ENCODE measurements at places on chromosomes 2 and 18.

DNA sequence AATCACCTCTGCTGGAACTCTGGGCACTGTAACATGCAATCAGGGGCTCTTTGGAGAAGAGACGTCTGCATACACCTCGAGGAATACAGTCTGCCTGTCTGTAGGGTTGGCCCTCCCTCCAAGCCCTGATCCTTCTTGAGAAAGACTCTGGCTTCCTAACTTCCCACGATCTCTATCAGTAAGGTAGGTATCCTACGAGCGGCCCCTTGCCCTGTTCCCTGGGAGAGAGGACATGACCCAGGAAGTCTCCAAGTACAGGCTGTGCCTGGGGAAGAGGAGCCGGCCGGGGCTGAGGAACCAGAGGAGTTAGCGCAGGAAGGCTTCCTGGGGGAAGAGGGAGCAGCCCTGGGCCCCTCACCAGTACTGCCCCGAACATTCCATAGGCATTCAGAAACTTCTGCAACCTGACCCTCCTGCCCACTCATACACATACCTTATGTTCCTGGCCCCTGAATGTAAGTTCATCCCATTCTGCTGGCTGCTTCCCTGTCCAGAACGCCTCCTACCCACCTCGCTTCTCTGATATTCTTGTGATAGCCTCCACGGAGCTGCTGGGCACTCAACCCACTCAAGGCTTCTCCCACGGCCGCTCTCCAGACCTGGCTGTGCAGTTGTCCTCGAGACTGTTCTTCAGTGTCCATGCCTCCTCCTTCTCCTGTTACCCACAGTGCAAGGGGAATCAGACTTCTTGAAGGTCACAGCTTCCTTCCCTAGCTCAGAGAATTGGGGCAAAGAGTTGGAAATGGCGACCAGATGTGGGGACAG lies 116.1 kb downstream of the CYP26B1 start:
- DNase-seq, result no peak

DNA sequence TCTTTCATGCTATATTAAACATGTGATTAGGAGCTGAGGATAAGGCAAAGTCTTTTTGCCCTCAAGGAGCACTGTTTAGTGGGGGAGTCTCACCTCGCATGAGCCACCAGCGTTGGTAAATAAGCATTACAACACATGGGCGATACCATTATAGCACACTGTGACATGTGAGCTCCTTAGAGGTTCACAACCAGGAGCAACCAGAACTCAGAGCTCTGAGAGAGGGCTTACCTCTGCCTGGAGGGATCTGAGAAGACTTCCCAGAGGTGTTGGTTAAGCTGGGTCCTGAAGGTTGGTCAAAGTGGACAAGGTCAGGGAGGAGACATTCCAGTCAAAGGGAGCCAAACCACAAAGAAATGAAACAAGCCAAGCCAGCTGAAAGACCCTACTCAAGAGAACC lies 158.8 kb downstream of the ESCO1 start:
- DNase-seq, result no peak

GRCh38 chr18:49021433-49022129 lies 70.8 kb upstream of the SMAD7 start:
- DNase-seq, result no peak

GRCh38 chr2:236082061-236082460 lies 86.1 kb downstream of the GBX2 start:
- no peak for DNase-seq

DNA sequence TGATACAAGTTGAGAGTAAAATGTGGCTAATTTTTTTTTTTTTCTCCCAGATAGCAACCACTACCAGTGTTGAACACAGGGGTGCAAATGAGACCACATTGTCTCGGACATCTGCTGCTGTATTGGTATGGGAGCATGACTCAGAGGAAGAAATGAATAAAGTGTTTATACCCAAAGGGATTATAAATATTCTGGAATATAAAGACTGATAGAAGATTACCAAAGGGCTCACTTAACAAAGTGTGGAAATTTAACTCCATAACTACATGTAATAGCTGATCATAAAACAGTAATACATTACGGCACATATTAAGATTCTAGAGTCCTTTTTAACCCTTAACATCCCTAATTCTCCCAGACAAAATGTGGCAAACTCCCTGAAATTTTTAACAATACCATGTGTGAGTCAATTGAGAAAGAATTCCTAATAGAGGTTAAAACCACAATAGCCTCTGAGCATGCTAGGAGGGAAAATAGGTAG lies 1023.0 kb upstream of the ACVR2A start:
- DNase-seq, result no peak

DNA sequence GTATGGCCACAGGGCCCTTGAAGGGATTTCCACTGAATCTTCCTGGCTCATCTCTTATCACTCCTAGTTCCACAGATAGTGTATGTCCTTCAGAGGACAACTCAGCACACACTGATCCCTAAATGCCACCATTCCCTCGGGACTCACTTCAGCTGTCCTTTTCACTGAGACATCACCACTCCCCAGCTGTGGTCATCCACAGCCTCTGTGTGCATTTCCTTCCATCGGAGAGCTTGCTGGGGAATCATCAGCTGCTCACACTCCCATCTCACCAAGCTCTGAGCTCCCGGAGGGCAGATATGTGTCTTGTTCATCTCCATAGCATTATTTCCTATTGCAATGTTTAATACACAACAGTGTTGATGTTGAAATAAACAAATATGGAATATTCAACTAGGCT lies 759.5 kb downstream of the RNF144A start:
- DNase-seq, result no peak

DNA sequence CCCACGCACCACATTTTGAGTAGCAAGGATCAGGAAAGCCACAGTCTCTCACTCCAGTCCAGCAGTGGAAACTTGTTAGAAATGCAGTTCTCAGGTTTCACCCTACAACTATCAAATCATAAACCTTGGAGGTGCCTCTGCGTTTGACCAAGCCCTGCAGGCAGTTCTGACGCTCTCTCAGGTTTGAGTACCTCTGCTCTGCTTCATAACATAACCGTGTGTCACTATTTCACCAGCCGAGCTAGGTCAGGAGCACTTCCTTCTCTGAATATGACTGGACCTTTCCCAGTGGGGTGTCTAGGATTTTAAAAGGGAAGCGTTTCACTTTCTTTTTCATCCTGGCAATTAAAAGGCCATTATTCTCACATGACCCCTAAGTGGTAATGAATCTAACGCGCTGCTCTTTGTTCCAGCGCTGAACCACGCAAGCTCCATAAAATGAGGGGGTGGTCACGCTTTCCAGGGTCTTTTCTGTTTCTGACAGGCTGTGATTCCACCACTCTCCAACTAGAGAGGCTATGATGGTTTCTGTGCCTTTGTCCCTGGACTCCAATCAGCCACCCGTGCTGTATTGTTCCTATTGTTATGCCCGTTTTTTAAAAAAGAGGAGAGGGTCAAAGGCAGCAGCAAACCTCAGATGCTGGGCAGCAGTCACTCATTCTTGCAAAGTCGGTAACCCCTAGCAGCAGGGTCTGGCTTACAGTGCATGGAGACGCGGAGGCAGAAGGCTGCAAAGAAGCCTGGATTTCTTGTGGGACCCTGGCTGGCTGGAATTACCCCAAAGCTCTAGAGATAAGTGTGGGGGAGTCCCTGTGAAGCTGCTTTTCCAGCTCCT lies 75.2 kb upstream of the CTNNA2 start:
- DNase-seq, result no peak

GRCh38 chr18:41119031-41119430 lies 836.0 kb upstream of the PIK3C3 start:
- DNase-seq, result no peak

GRCh38 chr2:136116151-136116812 lies 1.7 kb downstream of the CXCR4 start:
- no peak for DNase-seq

DNA sequence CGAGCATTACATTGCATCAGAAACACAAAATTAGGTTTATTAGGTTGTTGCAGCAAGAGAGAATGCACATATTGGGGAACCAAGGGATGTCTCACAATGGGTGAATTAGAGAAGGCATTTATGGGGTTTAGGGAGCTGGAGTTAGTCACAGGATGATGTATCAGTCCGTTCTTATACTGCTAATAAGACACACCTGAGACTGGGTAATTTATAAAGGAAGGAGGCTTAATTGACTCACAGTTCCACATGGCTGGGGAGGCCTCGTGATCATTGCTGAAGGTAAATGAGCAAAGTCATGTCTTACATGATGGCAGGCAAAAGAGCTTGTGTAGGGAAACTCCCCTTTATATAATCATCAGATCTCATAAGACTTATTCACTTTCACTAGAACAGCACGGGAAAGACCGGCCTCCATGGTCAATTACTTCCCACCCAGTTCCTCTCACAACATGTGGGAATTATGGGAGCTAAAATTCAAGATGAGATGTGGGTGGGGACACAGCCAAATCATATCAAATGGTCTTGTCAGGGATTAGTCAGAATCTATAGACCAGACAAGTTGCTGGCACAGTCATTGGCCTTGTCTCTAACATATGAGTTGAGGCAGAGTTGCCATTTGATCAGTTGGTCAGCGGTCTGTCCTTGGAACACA lies 61.9 kb upstream of the RBMS1 start:
- DNase-seq, result no peak

DNA sequence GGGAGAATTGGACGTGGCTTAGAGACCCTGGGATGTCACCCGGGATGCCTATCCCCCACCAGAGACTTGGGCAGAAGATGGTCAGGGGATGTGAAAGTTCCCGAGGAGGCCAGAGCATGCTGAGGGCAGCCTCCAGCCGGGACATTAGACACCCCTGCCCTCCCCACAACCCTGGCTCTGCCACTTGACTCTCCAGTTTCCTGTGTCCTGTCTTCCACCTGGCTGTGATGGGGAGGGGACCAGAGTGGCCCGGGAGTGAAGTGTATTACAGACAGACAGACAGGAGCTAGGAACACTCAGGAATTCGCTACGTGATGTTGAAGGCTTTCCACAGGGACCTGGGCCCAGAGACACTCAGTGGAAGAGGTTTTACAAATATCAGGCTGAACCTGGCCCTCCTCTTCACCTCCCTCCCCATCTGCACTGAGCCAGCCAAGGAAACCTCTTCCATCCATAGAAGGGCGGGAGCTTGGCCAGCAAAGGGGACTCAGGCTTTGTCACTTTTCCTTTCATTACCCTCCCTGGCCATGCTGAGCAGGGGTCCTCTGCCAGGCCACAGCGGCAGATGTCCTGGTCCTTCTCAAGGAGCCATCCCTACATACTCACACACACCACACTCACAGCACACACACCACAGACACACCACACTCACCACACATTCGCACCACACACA lies 60.7 kb downstream of the SDC1 start:
- no peak for DNase-seq

GRCh38 chr2:140918426-140918825 lies 1212.4 kb downstream of the LRP1B start:
- no peak for DNase-seq

DNA sequence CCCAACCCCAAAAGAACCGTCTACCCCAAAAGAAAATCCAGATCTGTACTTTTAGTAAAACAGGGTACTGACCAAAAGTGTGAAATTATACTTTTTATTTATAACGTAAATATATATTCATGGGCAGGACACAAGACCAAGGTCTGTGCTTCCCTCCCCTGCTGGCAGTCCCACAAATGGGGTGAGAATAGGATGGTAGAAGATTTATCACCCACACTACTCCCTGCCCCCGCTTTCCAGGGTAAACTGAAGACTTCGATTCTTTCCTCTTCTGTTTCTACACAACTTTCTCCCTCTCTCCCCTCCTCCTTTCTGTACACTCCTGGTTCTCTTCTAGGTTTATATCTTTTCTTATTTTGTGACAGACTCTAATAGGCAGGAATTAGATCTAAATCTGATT lies 79.7 kb downstream of the MDH1 start:
- DNase-seq, result no peak

DNA sequence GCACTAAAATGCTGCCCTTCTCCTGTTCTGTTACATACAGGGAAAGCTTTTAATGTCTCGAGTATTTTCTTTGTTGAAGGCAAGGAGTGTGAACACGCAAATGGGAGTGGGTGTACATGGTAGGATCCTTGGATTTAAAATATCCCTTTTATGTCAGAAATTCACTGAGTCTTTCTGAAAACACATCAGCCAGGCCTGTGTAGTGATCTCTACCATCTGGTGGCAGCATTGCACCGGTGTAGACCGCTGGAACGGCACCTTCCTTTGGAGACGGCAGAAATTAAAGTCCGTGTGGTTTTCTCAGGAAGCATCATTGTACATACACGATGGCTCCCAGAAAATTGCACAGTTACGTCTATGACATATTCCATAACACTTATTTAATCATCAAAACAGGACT lies 515.8 kb downstream of the GALR1 start:
- DNase-seq, result no peak

GRCh38 chr2:224937887-224938286 lies 104.4 kb downstream of the DOCK10 start:
- no peak for DNase-seq

- no peak for DNase-seq
These were observed 54.7 kb downstream of the ATIC start for GRCh38 chr2:215366440-215367032.

DNA sequence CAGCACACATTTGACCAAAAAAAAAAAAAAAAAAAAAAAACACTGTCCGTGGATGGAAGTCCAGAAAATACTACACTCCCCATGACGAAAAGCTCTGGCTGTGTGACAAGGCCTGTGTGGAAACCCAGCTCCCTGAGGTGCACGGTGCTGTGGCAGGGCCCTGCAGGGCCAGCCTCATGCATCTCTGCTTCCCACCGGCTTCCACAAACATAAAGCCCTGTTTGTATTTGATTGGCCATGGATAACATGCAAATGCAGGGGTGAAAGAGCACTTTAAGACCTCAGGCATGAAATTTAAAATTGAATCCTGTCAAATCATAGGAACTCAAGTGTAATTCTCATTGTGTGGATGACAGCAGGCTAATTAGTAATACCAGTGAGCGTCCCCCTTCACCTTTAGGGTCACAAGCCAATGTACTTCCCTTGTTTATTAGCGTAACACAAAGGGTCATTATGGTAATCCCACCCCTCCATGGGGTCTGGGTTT lies 757.2 kb downstream of the GALR1 start:
- DNase-seq, result no peak

- no peak for DNase-seq
These were observed 563.4 kb downstream of the LRRTM4 start for GRCh38 chr2:76958749-76959148.

- DNase-seq, result no peak
These were observed 34.9 kb downstream of the KCNIP3 start for GRCh38 chr2:95332036-95332435.

- DNase-seq, result no peak
These were observed 779 bp downstream of the MALL start for GRCh38 chr2:110114831-110115255.

DNA sequence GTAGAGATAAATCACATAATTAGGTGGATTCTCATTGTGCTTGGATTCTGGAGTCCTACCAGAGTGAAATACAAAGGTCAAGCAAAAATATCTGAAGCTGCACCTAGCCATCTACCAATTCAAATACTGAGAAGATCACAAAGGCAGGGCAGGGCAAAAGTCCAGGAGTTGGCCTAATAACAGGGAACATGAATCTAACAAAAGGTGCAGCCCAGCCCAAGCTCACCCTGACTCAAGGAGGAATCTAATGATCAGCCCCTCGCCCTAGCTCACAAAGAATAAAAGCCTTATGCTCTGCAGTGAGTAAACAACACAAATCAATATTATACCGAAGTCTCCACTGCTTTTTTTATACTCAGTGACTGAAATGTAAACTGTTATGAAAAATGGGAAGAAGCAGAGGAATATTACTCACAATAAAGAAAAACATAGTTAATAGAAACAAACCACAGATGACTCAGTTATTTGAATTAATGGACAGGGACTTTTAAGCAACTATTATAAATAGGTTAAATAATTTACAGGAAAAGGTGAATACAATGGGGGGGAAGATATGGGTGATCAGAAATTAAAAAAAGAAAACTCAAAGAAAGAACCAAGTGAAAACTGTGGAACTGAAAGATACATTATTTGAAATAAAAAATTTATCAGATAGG lies 49.5 kb downstream of the ANTXR1 start:
- DNase-seq, result no peak

Measured in amniotic stem cell (primary cell).